ENCODE measurements at places on chromosomes 3 and 15.

- DNase-seq, result no peak
Observed at GRCh38 chr3:16995601-16996000, 110.8 kb downstream of the PLCL2 start.

DNA sequence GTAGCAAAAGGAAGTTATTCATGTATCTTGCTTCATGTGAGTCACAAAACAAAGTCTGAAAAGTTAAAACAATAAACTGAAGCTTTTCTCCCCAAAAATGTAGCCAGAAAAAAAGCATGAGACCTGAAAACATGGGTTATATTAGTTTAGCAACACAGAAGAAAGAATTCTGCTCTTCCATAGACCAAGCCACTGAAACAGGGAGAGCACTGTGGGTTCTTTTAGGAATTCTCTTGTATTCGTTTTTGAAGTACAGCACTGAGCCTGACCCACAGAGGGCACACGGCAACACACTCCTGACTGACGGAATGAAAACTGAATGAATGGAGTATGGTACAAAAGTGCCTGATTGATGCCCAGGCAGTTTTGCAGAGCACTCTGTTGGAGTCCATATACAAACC lies 66.6 kb downstream of the TM4SF4 start:
- no peak for DNase-seq

GRCh38 chr3:4751029-4751501 lies 228.2 kb upstream of the BHLHE40 start:
- DNase-seq, result no peak

DNA sequence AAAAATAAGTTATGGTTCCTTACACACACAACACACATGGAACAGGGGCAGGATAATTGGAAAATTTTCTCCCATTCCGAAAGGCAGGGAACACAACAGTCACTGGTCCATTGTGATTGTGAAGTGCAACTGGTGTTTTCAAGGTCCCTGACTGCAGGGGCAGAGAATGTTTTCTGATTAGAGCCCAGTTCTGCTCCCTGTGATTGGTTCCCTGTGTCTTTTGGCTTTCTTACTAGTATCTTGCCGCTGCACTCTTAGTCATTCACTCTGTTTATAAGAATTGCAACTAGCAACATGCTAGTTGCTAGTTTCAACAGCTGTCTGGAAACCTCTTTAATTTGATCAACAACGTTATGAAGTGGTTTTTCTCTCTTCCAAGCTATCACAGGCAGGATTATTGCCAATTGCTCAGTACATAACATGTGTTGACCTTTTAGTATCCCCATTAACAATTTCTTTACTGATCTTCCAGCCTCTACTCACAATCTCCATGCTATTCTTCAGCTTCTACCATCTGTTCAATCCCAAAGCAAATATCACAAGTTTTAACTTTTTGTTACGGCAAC lies 177.5 kb downstream of the EPHA6 start:
- no peak for DNase-seq

GRCh38 chr15:58415636-58416035 lies 16.2 kb upstream of the LIPC start:
- DNase-seq, result no peak

DNA sequence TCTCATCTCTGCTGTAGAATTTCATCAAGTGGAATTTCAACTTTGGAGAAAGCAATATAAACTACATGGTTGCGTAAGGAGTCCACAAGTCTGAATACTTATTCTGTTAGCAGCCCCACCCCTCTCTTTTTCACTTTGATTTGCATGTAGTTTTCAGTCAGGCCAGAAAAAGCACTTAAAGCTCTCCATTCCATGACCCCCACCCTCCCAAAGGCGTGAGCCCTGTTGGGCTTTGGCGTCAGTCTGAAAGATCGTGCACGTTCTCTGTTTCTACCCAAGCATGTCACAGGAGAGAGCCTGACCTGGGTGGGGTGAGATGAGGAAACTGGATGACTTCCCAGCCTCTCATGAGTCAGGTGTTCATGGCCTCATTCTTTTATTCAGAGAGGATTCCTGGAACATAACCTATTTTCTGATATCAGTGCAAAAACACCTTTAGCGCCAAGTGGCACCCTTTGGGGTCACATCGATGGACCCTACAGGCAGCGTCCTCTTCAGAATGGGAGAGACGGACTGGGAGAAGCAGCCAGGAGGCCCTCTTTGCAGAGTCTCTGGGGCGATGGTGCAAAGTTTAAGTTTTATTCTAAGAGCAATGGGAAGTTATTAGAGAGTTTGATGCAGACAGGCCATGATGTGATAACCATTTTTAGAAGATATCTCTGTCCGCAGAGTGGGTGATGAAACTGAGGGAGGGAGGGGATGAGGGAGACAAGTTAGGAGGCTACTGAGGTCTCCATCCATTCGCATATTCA lies 55.8 kb downstream of the LSM3 start:
- DNase-seq, result no peak

GRCh38 chr3:119595639-119596334 lies 1.9 kb upstream of the PLA1A start:
- no peak for DNase-seq

GRCh38 chr15:71437919-71438318 lies 322.6 kb downstream of the THSD4 start:
- DNase-seq, result no peak

DNA sequence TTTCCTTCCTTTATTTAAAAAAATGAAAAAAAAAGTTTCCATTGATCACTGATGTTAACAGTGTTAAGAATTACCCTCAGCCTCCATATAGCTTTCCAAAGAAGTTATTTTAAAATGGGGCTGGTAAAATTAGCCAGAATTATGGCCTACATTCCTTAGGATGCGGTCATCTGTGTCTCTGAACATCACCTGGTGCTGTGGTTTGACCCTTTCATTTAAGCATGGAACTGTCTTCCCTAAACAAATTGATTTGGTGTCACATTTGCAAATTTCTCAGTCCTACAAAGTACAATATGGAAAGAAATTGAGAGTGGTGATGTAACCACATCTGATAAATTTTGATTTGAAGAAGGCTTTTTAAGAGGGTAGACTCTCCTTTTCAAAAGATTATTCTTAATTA lies 40.3 kb upstream of the ZPLD1 start:
- DNase-seq, result no peak

DNA sequence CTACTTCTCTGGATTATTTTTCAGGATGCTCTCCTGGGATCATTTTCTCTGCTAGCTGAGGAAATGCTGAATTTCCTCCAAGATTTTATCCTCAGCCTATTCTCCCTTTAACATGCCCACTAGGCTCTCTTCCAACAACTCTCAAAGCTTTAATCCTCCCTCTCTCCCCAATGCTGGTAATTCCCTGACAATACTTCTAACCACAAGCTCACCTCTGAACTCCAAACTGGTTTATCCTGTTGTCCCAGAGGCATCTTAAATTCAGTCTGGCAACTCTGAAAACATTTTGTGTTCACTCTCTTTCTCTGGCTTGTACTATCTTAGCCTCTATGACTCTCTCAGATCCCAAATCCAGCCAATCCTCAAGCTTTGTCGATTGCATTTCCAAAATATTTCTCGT lies 490.3 kb downstream of the MECOM start:
- DNase-seq, result no peak

DNA sequence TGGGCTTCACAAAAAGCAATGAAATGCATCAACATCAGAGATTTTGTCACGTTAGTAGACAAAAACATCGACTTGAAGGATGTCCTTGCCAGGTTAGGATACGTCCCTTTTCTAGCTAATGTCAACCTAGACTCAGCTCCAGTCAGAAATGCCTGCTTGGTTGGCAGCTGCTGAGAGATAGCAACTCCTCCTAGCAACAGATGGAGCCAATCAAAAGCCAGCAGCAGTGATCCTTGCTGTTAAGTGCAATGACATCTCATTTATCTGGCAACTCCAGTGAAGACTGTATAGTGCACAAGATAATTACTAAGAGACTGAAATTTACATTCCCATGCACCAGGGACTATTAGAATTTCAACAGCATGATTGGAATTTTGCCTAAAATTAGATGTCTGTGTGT lies 424.1 kb downstream of the FGF12 start:
- DNase-seq, result no peak

DNA sequence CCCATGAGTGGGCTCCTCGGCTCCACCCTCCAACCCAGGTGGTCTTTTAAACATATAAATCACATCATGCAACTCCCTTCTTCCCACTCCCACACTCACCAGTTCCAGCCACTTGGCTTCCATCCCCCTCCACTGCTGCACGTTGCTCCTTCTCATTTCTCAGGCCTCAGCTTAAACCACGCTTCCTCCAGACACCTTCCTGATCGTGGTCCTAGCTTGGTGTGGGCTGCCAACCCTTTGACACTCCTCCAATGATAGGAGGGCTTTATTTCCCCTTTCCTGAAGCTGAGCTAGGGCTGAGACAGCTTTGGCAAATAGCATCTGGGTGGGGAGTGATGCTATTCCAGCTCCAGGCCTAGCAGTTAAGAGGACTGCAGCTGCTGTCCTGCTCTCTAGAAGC lies 130.1 kb downstream of the SRGAP3 start:
- DNase-seq, result no peak

DNA sequence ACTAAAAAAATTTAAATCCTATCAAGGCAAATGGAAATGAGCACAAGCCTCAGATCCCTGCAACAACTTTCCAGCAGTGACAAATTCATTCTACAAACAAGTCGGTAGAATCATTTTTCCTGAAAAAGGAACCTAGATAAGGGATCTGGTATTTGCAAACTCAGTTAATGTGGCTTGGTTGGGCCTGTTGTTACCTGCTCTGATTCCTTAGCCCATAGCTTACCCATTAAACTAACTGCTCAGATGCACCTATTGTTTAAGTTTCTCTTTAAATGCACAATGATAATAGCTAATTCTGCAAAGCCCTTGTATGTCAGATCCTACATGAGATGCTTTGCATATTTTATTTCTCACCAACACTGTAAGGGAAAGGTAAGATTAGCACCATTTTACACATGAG lies 377.4 kb upstream of the RGMA start:
- no peak for DNase-seq

- no peak for DNase-seq
Observed at GRCh38 chr15:34620142-34620541, 36.7 kb upstream of the GOLGA8B start.

- DNase-seq, result no peak
Observed at GRCh38 chr3:179961703-179962078, 75.0 kb downstream of the PEX5L start.

DNA sequence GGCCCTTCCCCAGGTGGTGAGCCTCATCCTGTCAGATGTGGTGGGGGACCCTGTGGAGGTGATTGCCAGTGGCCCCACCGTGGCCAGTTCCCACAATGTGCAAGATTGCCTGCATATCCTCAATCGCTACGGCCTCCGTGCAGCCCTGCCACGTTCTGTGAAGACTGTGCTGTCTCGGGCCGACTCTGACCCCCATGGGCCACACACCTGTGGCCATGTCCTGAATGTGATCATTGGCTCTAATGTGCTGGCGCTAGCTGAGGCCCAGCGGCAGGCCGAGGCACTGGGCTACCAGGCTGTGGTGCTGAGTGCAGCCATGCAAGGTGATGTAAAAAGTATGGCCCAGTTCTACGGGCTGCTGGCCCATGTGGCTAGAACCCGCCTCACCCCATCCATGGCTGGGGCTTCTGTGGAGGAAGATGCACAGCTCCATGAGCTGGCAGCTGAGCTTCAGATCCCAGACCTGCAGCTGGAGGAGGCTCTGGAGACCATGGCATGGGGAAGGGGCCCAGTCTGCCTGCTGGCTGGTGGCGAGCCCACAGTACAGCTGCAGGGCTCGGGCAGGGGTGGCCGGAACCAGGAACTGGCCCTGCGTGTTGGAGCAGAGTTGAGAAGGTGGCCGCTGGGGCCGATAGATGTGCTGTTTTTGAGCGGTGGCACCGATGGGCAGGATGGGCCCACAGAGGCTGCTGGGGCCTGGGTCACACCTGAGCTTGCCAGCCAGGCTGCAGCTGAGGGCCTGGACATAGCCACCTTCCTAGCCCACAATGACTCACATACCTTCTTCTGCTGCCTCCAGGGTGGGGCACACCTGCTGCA lies 4.8 kb downstream of the GLYCTK start:
- DNase-seq, result no peak

DNA sequence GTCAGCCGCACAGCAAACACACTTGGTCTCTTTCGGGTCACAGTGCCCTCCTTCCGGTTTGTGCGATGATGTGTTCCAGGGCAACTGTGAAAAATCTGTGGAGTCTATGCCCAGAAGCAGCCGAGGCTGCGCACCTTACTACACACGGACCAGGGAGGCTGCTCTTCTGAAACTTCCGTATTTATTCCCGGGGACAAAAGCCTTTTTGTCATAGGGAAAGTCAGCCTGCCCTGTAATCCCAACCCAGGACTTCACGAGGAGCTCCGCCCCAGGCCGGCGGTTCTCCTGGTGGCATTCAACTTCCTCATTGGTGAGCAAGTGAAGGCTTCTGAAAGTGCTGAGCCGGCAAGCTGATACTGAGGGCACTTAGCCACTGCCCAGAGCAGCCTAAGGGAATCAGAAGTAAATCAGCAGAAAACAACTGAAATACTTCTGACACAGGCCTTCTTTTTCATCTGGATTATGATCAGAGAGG lies 126.5 kb downstream of the FMN1 start:
- no peak for DNase-seq

DNA sequence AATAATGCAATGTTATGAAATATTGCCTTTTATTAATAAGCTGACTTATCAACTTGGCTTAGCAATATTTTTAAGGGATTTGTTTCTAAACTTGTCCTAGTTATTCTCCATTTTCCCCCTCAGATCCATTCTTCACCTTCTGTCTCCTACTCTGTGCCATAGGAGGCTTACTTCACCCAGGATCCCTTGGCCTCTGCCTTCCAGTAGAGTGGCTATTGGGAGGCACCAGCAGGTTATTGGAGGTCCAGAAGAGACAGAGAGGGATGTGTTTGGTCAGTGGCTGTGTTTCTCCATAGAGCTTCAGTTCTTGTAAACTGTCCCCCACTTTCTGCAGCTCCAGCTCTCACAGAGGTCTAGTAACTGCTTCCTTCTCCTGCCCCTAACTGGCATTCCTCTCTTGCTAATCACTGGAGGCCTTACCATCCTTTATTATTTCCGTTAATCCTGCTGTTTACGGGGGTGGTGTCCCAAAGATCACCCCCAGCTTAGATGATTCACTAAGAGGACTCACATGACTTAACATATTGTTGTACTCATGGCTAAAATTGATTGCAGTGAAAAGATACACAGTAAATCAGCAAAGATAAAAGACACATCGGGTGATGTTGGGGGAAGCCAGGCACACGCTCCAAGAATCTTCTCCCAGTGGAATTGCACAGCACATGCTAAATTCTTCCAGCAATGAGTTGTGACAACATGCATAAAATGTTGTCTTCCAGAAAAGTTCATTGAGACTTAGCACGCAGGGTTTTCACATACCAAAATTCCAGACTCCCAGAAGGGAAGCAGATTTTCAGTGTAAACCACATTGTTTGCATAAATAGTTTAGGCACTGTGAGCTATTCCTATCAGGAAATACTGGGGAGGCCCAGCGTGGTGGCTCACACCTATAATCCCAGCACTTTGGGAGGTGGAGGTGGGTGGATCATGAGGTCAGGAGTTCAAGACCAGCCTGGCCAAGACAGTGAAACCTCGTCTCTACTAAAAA lies 67.5 kb downstream of the RPL22L1 start:
- DNase-seq, result no peak

- DNase-seq, result no peak
Observed at GRCh38 chr15:43249236-43249635, 17.5 kb downstream of the TGM5 start.

All from CD4-positive, alpha-beta T cell treated with Interleukin-12 subunit alpha and Interleukin-12 subunit beta, for 1 hour (primary cell).